ENCODE measurements at places on chromosomes 4 and X.

- DNase-seq = no peak
Measured at GRCh38 chr4:13989501-13989900, 362.0 kb upstream of the BOD1L1 start.

DNA sequence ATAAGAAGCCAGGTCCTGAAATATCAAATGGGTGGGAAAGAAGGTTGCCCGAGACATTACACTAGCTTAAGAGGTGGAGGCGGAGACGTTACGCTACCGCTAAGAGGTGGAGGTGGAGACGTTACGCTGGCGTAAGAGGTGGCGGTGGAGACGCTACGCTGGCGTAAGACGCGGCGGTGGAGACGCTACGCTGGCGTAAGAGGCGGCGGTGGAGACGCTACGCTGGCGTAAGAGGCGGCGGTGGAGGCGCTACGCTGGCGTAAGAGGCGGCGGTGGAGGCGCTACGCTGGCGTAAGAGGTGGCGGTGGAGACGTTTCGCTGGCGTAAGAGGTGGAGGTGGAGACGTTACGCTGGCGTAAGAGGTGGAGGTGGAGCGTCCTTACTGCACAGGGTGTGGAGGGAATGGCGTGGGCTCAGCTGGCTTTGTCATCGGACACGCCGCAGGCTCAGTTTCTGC, 12.8 kb downstream of the CYP4V2 start:
- DNase-seq = no peak

DNA sequence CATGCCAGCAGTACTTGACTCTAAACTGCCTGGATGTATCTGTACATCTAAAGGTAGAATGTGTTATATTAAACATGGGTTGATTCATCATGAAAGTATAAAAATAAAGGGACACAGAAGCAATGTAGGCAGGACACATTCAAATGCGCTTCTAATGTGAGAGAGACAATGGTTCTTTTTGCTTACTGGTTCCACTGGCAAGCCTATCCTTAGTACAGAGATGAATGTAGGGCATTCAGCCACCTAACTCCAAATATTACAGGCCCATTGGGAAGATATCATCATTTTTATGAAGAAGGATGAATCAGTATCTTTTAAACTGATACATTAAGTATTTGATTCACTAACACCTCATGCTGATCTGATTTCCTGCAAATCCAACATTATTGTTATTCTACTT, 18.0 kb downstream of the CDKL2 start:
- no peak for DNase-seq

GRCh38 chr4:89836031-89836745, 773 bp downstream of the SNCA start:
- DNase-seq = peak; percentile 44

GRCh38 chr4:10581022-10581421, 103.5 kb downstream of the CLNK start:
- no peak for DNase-seq

- DNase-seq = no peak
Measured at GRCh38 chrX:2585158-2585470, 84.3 kb upstream of the DHRSX start.

DNA sequence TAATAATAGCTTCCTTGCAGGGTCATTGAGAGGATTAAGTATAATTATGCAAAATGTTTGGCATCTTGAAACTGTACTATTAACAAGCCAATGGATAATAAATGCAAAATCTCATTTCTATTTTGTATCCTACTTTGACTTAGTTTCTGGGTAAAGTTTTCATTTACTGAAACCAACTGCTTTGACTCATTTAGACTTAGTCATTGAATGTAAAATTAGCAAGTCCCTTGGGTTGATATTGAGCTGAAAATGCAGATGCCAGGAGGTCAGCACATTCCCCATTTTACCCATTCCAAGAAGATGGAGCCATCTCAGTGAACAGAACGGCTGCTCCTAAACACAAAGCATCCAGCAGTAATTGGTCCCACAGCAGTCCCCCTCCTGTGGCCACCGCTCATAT, 74.7 kb upstream of the GATB start:
- DNase-seq = no peak

GRCh38 chrX:118495958-118496762, 545 bp downstream of the DOCK11 start:
- DNase-seq = peak; percentile 58

GRCh38 chr4:2417765-2418649, at the start of gene ZFYVE28:
Gene ZFYVE28 (minus strand): TSS chr4:2418645. CDS start chr4:2418323, 322 bp downstream.
- DNase-seq = no peak

DNA sequence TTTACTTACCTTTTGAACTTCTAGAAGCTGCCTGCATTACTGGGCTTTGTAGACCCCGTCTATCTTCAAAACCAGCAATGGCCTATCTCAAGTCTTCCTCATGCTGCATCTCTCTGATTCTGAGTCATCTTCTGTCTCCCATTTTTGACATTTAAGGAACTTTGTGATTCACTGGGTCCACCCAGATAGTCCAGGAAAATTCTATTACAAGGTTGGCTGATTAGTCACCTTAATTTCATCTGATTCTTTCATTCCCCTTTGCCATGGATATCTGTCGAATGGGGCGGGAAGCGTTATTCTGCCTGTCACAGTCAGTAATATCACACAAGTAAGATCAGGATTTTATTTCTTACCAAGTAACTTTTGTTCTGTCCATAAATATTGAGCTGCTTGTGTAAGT, 618.0 kb downstream of the CCSER1 start:
- no peak for DNase-seq

DNA sequence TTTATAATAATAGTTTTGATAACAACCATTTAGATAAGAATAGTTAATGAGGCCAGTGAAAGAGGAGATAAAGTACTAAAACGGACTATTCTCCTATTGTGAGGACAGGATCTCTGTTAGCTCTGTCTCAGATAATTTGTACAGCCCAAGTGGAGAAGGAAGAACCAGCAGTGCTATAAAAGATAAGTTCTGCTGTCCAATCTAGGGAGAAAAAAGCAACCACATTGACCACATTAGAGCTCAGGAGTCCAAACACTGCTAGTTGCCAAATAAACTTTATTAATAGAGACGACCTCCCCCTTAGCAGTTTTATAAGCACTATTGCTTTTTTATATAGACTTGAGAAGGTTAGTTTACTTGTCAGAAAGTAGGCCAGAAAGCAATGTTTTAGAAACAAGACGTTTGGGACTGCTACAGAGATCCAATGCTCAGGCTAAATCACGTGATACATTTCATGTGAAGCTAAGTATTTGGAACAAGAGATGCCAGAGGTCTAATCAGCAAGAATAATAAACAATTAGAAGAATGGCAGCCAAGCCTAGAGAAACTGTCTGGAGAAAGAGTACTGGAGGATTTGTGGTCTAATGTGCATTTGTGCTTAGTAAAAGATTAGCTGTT, 15.9 kb downstream of the IL15 start:
- DNase-seq = no peak

DNA sequence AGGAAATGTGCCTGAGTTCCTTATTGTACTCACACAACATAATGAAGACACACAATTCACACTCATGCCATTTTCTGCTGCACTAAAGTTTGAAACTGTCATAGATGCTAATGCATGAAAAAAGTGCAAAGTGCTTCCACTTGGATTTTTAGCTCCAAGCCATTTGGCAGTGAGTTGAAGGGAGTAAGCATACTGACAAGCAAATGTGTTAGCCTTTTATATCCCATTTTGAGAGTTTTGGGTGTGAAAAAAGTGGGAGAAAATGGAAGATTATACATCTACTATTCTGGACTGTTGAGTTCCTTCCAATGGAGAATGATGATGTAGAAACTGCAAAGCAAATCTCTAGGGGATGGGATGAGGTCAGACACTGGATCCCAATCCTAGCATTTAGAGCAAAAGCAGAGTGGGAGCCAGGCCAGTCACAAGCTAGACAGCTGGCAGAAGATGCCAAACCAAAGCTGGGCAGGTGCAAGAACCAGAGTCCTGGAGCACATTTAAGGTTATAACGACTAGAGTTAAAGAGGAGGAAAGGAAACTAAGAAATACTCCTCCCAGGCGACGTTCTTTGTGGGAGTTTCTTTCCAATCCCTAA, 216.8 kb downstream of the FBXO8 start:
- no peak for DNase-seq

DNA sequence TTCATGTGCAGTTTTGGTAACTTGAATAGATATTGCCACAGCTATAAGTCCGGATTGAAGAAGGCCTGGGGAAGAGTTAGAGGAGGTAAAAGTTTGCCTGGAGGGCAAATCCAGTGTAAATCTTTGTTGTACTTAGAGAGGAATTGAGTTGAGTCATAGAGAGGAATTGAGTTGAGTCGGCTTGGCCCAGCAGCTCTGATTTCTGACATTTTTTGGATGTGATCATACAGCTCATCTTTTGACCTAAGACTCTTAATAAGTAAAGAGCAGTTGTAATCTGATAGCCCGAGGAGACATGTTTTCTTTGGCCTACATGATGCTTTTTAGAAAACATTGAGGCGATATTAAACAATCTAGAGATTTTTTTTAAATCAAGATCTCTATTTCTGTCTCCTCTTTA, 3.9 kb downstream of the KIT start:
- DNase-seq = no peak

GRCh38 chrX:56281789-56282188, 49.6 kb downstream of the KLF8 start:
- DNase-seq = no peak

Data from femur (tissue), 1 donor.